ENCODE measurements at places on chromosomes 16 and 17.

- DNase-seq, result no peak
Measured at GRCh38 chr17:67138392-67138791, 94.0 kb downstream of the CACNG1 start.

- no peak for DNase-seq
Measured at GRCh38 chr17:34156741-34157589, 98.1 kb upstream of the CCL2 start.

- no peak for DNase-seq
Measured at GRCh38 chr17:31835984-31836383, 23.1 kb downstream of the COPRS start.

GRCh38 chr17:37756051-37756450, 11.2 kb upstream of the HNF1B start:
- DNase-seq, result no peak

GRCh38 chr17:78476973-78477372, 98.5 kb downstream of the PGS1 start:
- DNase-seq, result no peak

GRCh38 chr17:49509588-49509917, 14.5 kb downstream of the NGFR start:
- DNase-seq, result no peak

DNA sequence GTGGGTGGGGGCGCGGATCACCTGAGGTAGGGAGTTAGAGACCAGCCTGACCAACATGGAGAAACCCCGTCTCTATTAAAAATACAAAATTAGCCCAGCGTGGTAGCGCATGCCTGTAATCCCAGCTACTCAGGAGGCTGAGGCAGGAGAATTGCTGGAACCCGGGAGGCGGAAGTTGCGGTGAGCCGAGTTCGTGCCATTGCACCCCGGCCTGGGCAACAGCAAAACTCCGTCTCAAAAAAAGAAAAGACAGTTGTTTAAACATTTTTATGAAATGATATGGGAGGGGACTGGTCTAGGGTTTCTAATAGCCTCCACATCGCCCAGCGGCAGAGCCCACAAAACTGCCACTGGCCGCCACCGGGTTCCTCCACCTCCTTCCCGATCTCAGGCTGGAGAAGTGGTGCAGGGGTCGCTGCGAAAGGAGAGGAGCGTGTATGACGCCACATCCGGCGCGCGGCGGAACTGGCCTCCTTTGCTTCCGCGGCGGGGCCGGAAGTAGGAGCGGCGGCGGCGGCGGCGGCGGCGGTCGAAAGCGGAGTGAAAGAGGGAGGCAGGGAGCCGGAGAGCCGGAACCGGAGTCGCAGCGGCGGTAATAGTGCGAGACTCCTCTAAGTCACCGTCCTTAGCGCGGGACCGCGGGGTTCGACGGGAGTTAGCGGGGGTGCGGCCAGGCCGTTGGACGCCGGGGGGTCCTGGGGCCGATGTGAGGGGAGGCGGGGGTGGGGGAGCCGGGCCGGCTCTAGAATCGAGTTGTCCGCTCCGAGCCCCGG, at the start of gene PPP4C:
PPP4C (plus strand) TSS at position 492 of the 773 bp plus-strand sequence. CDS start 384 bp downstream, outside the sequence.
- peak; percentile 89 for DNase-seq

- DNase-seq, result no peak
Measured at GRCh38 chr17:59647288-59647687, 27.6 kb downstream of the CLTC start.

- DNase-seq, result no peak
Measured at GRCh38 chr16:88005968-88006367, 54.7 kb downstream of the BANP start.

GRCh38 chr17:41434005-41434404, 6.8 kb downstream of the KRT38 start:
- no peak for DNase-seq

DNA sequence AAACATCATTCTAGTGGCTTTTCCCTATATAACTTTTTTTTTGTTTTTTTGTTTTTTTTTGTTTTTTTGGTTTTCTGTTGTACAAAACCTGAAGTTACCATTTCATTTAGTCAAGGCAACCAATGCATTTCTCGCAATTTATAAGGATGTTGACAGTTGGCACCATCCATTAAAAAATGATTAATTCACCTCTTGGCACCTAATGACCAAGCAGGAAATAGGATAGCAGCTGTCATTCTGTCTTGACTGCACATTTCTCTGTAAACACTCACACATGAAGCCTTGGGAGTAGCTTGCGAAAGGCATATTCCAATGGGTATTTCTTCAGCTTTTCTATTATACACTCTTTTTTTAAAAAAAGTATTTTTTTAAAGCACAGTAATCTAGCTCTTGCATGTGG, 77.5 kb downstream of the SYCE1L start:
- no peak for DNase-seq

- DNase-seq, result no peak
Measured at GRCh38 chr17:50518384-50519023, 10.3 kb downstream of the MYCBPAP start.

- DNase-seq, result no peak
Measured at GRCh38 chr17:42422958-42423712, at the start of gene CAVIN1. TSS of gene CAVIN1 (minus strand) at chr17:42423256. CDS start at chr17:42423097, 159 bp downstream.

DNA sequence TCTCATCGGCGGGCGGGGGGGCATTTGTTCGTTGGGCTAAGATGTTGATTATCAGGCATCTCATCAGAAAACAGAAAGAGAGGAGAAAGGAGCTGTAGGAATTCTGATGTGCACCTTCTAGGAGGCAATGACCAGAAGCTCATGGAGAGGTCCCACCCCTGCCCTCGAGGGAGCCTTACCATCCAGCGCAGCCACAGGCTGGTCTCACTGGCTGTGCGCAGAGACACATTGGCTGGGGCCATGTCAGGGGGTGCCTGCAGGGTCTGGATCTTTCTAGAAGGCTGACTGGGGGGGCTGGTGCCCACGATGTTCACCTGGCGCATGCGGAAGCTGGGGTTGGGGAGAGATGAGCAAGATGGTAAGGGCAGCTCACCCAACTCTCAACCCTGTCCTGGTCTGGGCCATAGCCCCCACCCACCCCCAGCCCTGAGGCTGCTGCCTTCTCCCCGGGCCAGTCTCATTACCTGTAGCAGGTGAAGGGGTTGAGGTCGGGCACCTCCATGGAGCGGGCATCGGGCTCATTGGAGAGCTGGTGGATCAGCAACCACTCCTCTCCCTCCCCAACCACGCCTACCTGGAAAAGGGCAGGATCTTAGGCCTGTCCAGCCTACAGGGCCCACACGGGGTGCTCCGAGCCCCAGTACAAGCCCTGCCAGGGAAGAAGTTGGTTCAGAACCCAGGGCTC, 86.2 kb upstream of the CDC42EP4 start:
- no peak for DNase-seq

DNA sequence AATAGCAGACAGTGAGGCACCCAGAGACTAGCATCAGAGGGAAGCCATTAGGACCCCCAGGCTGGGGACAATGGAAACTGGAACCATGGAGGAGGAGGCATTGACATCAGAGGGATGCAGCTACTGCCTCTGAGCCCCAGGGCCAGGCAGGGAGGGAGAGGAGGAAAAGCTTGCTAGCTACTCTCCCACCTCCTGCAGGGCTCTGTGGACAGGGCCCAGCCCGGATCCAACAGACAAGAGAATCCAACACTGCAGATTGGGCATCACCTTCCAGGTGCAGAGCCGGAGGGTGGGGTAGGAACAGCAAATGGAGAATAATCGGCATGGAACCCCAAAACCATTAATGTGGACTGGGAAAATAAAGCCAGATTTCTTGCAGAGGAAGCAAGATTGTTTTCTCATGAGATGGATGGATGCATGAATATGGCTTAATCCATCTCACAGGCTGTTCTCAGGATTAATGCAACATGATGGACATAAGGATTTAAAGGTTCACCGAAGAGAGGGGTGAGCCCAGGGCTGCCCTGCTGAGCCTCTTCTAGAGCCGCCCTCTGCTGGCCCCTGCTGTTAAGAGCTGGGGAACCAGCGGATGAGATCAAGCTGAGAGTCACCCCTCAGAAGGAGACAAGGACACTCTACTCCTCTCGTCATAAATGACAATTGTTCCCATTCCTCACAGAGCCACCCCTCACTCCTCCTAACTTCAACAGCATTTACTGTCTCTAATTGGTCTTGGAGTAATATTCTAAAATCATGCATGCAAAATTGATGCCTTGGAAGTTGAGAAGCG, 48.8 kb downstream of the DNAH3 start:
- DNase-seq, result no peak

DNA sequence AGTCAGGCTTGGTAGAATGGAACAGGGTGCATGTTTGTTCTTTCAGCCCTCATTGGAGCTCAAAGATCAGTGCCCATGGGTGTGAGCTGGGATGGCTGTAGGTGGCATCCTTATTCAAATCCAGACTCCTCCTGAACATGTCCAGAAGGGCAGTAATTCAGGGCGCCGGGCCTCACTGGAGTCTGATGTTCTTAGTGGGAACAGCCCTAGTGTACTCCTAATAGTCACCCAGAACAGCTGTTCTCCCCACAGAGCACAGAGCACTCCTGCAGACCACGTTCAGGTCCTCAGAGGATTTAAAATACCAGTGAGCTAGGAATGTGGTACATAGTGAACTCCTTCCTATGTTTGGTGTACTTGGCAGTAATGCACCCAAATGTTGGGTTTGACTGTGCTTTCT, 96.2 kb downstream of the BANP start:
- DNase-seq, result no peak

DNA sequence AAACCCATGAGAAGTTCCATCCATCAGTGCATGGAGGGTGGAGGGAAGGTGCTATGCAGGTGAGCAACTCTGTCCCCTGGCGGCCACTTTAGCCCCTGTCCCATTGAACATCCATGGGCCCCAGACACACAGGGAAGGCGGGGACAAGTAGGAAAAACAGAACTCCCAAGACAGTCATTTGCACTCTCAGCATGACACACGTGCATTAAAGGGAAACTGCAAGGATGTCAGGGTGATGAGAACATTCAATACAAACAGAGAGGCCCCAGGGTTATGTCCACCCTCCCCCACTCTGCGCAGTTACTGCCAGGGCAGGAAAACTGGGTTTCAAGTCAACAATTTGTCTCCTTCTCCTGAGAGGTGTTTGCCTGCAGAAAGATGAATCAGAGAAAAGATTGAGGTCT, 44.0 kb upstream of the AKTIP start:
- no peak for DNase-seq

DNA sequence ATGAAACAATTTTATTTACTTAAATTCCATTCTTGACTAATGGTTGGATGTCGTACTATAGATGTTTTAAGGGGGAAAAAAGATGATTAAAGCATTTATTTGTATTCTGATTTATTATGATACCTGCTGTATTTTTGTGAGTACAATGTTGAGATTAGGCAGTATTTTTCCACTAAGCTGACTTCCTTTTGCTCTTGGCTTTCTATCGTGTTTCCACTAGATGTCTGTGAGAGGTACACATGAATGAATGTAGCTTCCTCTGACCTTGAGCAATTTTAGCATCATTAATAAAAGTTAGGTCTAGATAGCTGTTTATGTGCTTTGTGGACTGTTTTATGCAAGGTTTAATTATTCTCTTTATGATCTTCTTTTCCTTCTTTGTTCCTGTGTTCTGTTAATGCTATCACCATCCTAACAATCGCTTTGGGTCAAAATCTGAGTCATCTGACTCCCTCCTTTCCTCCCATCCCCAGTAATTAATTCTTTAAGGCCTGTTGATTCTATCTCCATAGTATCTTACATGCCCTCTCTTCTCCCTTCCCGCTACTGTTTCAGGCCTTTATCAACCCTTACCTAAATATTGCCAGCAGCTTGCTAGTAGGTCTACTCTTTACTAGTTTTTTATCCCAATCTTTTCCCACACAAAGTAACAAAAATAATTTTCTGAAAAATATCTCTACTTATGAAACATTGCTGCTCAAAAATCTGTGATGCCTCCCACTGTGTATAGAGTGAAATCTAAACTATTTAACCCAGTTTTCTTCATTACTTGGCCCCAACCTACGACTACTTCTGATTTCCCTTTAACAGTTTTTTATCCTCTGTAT, 76.0 kb downstream of the VMP1 start:
- DNase-seq, result peak; percentile 41

GRCh38 chr17:49881054-49881402, 33.2 kb upstream of the TAC4 start:
- DNase-seq, result no peak

GRCh38 chr17:42436391-42436790, 13.3 kb upstream of the CAVIN1 start:
- DNase-seq, result no peak

DNA sequence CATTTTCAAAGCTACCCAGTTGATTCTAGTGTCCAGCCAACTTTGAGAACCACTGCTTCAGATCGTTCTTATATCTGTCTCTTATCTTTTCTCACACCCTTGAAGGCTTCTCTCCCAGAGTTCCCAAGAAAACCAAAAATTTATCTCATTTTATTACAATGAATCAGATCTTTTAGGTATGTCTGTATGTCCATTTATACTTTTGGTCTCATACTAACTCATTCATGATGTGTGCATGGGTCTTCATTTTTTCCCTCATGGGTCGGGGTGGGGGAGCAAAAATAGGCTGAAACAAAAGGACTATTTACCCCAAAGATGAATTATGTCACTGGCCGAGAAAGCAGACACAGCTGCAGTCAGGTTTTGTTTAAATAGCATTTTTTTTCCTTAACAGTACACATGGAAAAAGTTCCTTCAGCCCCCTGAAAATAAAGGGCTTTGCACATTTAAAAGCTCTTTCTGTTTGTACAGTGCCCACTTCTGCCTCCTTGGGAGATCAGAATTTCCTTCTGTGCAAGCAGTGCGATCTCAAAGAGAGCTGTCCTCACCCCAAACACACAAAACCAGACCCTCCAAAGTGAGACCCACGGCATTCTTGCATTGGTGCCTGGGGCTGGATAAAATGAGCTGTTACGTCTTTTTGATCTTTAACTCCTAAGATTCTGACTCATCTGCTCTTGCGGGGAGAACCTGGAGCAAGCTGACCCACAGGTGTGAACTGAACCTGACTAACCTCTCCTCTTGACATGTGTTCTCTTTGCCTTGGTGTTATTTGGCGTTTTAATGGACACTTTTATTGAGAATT, 251.2 kb upstream of the ELAC2 start:
- no peak for DNase-seq

GRCh38 chr16:52544703-52545102, 2.2 kb downstream of the TOX3 start:
- no peak for DNase-seq

- DNase-seq, result no peak
Measured at GRCh38 chr17:75396025-75396424, 9.5 kb downstream of the GRB2 start.

DNA sequence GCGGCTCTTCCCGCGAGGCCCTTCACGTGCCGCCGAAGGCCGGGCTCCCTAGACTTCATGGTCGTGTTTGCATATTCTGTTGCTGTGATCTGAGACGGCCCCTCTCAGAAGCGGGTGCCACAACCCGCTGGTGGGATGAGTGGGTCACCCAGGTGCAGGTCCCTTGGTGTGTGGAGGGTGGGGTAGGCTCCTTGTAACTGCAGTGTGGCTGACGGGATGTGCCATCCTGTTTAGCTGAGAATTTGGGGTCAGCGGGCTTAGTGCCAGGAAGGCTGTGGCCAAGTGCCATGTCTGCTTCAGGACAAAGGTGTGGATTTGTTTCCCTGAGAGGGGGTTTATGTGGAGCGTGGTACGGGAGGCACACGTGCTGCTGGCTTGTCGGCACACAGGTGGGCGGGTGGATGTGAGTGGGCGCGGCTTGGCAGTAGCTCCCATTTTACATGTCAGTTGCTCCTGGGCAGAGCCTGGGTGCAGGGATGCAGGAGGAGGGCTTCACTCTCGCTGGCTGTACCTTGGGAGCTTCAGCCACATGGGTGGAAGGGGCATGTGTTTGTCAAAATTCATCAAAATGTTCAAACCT, 9.2 kb upstream of the WFIKKN1 start:
- DNase-seq, result no peak
